ENCODE measurements at places on chromosomes 11 and 22.

DNA sequence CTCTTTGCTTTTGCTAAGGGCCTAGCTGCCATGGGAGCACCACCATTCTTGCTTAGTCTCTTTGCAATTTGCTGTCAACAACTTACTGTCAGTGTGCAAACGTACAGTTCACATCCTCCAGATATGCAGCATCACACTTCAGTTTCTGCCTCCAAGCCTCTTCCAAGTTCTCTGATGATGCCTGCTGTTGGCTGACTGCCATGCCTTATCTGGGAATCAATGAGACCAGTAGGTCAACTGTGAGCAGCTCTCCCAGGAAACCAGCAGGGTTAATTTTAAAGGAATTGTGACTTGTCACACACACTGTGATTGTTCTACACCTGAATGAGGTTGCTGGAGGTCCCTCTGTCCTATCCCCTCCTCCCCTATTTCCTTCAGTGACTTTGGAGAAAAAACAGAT, 56.0 kb downstream of the COPB1 start:
- no peak for DNase-seq

GRCh38 chr11:64851831-64852351, 7.4 kb upstream of the CDC42BPG start:
- no peak for DNase-seq

DNA sequence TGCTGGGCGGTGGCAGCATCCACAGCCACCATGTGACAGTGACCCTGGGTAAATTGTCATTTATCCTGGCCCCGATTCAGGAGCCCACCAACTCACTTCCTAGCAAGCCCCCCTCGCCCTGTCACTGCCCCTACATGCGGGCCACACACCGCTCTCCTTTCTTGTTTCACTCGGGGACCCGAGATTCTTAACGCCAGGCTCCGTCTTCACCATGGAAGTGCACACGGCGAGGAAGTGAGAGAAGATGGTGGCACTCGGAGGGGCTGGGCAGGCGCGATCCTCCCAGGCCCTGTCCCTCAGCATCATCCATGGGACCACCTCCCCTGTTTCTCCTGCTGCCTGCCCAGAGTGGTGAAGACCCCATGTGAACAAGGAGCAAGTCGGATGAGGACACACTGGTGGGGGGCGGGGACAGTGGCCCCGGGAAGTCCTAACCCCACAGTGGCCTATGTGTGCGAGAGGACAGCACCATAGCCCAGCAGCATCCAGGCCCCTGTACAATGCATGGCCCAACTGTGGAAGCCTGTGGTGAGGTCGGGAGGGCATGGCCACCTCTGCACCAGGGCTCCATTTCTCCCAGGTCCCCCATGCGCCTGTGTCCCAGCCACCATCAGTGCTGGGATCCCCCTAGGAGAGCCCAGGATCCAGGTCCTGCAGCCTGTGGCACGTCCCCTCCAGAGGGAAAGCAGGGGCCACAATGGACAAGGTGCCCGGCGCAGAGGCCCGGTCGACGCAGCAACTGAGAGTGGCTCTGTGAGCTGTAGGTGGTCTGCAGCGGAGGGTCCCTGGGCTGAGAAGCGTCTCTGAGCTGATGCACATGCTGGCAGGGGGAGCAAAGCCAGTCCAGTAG, 262.8 kb downstream of the BRD1 start:
- DNase-seq: no peak

GRCh38 chr22:30337461-30337778, 10.7 kb upstream of the TBC1D10A start:
- no peak for DNase-seq

DNA sequence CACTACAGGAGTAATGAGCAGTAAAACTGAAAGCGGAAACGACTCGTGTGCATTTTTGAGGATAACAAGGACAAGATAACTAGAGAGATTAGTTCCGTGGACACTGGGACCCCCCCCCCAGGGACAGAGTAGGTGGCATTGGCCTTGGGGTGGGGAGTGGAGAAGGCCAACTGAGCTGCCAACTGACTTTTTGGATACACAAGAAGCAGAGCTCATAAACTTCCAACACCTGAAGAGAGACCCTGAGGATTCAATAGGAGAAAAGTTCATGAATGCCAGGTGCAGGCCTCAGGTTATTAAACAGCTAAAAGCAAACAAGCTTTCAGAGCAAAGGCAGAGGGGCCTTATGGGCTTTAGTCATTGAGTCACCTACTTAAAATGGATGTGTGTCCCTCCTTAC, 17.6 kb upstream of the PRSS23 start:
- DNase-seq: no peak

- DNase-seq: no peak
Observed at GRCh38 chr11:961921-962320, 36.3 kb downstream of the AP2A2 start.

DNA sequence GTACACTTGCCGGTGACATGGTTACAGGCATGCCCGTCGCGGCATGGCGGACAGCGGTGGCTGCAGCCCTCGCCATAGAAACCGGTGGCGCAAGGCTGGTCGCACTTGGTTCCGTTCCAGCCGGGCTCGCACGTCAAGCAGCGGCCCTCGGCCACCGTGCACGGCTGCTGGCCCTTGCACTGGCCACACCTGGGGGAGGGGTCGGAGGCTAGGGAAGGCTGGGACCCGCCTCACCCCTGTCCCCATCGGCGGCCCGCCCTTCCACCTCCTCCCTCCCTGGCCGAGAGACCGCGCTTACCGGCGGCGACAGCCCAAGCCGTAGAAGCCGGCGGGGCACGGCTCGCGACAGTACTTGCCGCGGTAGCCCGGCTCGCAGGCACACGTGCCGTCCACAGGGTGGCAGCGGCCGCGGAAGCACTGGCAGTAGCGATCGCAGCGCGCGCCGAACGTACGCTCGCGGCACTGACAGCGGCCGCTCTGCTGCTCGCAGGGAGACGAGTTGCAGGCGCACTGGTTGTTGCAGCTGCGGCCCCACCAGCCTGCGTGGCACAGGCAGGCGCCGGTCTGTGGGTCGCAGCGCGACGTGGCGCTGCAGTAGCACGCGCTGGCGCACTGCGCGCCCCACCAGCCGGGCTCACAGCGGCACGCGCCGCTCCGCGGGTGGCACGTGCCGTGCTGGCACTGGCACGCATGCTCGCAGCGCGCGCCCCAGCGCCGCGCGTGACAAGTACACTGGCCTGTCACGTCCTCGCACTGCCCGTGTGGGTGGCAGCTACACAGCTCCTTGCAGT, 6.7 kb downstream of the SCARF2 start:
- DNase-seq: peak; percentile 27

GRCh38 chr11:72821920-72822799, 7.9 kb downstream of the ATG16L2 start:
- peak; percentile 80 for DNase-seq

GRCh38 chr11:118592616-118593367, 14.6 kb upstream of the PHLDB1 start:
- DNase-seq: no peak

DNA sequence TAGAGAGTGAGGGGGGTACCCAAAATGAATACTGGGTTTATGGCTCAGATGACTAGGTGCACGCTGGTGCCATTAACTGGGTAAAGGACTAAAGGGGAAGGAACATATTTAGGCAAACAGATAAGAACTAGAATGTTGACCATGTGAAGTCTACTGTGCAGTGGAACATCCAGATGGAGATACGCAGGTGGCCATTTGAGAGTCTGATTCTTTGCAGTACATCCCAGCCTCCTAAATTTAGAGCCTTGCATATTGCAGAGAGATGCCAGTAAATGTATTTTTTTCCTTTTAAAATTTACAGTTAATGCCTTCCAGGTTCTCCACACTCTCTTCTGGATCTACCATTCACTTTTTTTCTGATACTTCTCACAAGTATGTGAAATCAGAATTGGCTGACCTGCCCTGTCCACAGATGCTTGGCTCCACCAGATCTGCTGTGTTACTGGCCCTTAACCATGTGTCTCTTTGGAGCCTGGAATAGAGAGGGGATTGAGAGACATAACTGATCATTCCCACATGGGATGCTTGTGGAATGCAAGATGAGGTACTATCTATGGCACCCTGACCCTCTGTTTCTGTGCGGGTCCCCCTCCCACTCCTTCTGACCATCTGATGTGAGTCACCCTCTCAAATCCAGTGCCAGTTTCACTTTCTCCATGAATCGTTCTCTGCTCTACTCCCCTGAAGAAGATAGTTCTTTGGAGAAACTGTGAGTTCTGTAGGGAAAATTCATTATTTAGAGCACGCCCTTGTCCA, 77.0 kb upstream of the NCAM1 start:
- no peak for DNase-seq

- DNase-seq: no peak
Observed at GRCh38 chr22:22069450-22070370, 87.1 kb upstream of the TOP3B start.

- no peak for DNase-seq
Observed at GRCh38 chr11:45366619-45367190, 80.6 kb upstream of the SYT13 start.

DNA sequence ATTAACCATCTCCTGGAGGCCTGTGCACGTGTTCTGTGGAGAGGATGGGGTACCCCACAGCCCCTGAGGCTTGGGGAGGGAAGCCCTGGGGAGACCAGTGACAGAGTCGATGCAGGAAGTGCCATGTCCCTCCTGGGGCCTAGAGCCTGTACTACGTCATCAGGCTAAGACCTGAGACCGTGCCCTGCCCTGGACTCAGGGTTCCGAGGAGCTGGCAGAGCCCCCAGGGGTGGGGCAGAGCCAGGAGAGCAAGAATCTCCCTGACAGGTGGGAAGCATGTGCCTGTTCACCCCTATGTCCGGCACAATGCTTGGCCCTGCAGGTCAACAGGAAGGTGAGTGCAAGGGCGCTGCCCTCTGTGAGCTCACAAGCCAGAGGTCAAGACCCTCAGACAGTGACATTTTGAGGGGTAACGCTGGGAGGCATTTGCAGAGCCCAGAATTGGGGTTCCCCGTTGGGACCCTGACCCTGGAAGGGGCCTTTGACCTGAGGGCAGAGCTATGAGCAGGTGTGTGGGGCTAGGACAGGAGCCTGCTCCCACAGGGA, 781.6 kb downstream of the BRD1 start:
- no peak for DNase-seq

- DNase-seq: no peak
Observed at GRCh38 chr11:5123802-5124521, 14.2 kb downstream of the OR52A5 start.

- DNase-seq: no peak
Observed at GRCh38 chr11:134661660-134662059, 249.6 kb upstream of the B3GAT1 start.

- no peak for DNase-seq
Observed at GRCh38 chr11:117437791-117438130, 110.1 kb downstream of the CEP164 start.

- DNase-seq: peak; percentile 13
Observed at GRCh38 chr11:125348674-125349309, 147.3 kb downstream of the FEZ1 start.

- DNase-seq: no peak
Observed at GRCh38 chr11:118842369-118842768, 41.3 kb upstream of the CXCR5 start.

DNA sequence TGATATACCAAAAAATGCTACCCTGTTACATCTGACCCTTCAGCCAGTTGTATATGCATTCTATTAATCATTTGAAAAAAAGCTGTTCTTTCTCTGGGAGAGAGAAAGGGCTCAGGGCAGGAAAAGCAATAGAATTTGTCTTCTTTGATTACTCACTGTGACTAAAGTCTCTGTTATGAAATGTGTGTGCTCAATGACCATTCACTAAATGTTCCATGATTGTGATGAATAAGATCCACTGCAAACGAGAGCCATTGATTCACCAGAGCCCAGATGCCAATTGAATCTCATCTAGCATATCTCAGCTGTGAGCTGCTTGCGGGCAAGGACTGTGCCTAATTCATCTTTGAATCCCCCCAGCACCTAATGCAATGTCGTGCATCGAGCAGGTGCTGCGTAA, 184.3 kb downstream of the OPCML start:
- no peak for DNase-seq

DNA sequence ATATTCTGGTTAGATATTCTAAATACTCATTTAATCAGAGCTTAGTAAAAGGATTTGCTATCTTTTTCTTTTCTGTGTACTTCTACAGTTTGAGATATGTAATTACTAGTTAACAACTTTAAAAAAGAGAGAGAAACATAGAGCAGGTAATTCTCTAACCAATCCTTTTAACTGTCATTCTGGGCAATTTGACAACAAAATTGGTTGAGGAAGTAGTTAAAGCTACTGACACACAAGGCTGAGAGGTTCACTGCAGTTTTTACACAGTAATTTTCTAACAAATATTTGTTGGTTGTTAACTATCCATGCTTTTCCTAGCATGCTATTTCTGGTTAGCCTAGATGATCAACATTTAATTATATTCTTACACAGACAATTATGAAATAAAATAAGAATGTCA, 3.6 kb downstream of the SOX6 start:
- no peak for DNase-seq

DNA sequence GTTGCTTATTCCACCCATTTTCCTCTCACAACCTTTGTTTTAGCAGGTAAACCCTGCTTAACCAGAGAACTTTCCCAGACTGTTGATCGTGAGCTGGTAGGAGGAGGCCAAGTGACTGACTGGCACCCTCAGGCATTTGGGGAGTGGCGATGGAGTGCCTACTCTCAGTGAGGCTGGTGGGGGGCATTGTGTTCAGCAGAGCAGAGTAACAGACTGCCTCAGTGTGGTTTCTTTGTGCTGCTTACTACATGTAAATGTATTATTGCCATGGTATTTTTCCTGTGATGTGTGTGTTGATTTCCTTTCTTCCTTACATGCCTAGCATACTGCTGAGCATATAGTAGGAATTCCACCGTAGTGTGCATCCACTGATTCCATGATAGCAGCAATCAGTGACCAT, 2.6 kb downstream of the MARK2 start:
- no peak for DNase-seq

GRCh38 chr11:57248780-57249383, 11.8 kb upstream of the APLNR start:
- no peak for DNase-seq

DNA sequence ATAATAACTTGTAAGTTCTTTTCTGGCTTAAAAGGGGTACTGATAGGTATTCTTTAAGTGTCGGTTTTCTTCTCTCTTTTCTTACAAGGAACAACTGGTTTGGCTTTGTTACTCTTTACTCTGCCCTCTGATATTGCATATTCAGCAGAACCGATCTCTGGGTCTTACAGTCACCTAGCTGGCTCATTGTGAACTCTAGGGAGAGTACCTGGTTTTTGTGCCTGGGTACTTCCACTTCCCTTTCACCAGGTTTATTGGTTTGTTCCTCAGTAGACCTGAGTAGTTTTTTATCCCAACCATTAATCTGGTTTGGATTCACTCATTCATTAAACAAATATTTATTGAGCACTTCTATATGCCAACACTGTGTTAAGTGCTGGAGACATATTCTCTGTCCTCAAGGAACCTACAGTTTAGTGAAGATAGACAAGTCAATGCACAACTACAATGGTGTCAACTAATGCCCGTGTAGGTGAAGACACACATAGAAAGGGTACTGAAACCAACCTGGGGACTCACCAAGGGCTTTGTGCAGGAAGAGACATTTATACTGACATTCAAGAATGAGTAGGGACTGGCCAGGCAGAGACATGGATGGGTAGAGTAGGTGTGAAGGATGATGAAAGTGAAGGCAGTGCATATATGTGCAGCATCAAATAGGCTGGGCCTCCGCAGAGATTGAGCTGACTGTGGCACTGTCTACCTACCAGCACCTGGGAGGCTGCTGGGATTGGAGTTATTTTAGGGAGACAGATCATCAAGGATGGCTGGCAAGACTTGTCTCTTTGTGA, 348.8 kb upstream of the C11orf87 start:
- no peak for DNase-seq

- no peak for DNase-seq
Observed at GRCh38 chr11:8983552-8983951, 19.3 kb upstream of the TMEM9B start.
